Pons (tissue), 1 donor: ENCODE measurements at places on chromosomes 12 and 14.
A peak's percentile ranks its signal among the peaks of the same experiment; 100 is the strongest.

DNA sequence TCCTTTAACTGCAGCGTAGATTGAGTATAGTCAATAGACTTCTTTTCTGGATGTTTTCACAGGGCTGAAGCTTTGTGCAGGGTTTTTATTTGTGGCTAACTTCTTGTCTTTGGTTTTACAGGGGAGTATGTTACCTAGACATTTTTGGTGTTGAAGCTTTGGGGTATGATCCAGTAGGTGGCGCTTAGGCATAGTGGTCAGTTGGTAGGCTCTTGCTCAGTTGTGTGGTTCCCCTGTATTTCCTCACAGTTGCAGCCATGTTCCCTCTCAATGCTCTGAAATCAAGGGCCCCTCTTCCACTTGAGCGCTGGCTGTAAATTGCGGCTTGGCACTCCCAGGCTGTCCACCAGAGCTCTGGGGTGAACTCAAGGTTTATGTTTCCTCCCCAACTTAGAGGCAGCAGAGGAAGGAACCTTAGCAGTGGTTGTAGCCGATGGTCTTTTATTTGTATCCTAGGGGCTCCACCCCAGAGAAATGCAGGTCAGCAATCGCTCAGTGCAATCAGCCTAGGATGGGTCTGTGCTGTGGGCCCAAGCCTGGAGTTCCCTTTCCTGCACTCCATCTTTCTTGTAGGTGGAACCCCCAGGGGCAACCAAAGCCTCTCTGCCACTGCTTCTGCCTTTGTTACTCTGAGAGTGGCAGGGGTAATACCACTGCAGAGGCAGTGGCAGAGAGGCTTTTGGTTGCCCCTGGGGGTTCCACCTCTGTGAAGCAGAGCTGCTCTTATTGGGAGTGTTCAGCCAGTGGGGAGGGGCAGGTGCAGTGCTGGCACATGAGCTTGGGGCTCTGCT, 55.1 kb downstream of the CMAS start:
- DNase-seq: peak; percentile 41

DNA sequence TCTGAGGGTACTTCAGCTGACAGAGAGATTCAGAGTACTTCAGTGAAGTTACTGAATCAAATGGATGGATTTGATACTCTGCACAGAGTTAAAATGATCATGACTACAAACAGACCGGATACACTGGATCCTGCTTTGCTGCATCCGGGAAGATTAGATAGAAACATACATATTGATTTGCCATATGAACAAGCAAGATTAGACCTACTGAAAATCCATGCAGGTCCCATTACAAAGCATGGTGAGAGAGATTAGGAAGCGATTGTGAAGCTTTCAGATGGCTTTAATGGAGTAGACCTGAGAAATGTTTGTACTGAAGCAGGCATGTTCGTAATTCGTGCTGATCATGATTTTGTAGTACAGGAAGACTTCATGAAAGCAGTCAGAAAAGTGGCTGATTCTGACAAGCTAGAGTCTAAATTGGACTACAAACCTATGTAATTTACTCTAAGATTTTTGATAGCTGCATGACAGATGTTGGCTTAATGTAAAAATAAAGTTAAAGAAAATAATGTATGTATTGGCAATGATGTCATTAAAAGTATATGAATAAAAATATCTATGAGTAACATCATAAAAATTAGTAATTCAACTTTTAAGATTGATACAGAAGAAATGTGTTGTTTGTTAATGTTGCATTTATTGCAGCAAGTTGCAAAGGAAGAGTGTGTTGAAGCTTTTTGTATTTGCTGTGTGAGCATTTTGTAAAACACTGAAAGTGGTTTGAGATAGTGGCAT, 136.1 kb upstream of the RAP1B start:
- DNase-seq: no peak

- peak; percentile 50 for DNase-seq
Measured at GRCh38 chr12:26091822-26092221, 33.0 kb downstream of the BHLHE41 start.

DNA sequence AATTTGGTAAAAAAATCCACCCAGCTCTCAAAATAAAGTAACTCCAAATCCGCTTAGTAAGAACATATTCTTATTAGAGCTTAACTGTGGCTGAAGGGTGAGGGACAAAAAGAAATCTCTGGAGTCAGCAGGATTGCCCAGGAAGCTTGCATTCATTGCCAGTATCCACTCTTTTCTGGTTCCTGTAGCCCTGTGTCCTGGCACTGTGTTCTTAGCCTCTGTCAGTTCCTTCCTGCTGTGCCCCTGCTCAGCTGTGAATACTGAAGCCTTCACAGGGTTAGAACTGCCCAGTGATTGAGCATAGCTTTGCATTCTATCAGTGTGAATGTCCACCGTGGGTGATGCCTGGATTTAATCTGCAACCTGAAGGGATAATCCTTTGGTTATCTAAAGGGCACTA, 266.9 kb upstream of the PELI2 start:
- no peak for DNase-seq

DNA sequence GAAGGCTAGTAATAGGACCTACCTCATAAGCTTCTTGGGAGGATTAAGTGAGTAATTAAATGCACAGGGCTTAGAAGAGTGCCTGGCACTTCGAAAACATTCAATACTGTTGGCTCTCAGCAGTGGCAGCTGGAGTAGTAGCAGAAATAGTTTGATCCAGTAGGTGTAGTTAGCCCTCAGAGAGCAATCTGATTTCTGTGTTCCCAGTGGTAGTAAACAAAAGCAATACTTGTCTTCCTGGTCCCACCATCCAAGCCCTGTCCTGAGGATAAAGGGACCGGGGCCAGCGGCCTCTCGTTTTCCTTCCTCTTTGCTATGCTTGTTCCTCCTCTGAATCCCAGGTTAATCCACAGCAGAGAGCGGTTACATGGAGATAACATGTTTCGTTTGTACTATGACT, 131.6 kb downstream of the SAMD4A start:
- no peak for DNase-seq

DNA sequence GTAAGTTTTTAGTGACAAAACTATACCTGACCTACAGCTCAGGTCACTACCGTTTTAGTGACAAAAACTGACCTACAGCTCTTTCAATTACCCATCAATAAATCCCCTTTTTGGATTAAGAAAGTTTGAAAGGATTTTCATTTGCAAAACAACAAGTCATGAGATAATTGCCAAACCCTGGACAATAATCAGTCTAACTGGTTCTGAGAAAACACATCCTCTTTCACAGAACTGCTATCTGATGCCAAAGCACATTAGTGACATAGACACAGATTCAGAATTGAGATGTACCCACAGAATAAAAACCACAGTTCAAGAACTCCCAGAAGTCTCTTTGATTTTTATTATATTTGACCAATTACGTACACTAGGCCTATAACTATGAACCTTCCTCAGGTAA, 126.0 kb upstream of the COCH start:
- DNase-seq: peak; percentile 53

DNA sequence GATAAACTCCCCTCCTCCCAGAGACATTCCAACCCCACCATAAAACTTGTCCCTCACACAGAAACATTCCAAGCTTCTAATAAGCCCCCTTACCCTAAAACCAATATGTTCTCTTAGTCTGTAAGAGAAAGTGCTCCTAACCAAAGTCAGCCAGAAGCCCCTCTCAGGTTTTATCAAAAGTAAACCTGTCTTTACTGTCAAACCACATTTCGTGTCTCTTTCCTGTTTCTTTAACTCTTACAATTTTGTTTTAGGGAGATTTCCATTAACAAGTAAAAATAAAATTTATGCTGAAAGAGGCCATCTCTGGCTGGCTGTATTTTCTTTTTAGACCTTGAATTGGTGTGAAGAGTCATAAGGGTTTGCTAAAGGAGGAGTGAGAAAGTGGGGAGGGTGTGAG, 29.8 kb upstream of the CAPRIN2 start:
- no peak for DNase-seq

DNA sequence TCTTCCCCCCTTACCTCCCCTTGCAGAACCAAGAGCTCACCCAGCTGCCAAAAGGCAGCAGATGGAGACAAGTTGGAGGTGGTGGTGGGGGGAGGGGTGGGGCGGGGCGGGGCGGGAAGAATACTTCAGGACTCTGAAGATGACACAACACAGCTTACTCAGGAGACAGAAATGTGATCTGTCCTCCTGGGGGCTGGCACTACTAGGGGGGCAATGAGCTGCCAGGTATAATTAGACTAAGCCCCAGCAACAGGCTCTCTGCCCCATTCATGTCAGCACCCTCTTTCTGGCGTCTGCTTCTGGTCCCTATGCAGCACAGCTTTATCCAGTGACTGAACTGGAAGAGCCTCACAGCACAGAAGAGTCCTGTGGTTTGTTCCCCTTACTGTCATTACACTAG, 407.0 kb downstream of the MED13L start:
- DNase-seq: no peak

- DNase-seq: no peak
Measured at GRCh38 chr12:96140174-96140573, 54.0 kb upstream of the ELK3 start.

GRCh38 chr12:92739113-92739512, 36.3 kb downstream of the PLEKHG7 start:
- no peak for DNase-seq

DNA sequence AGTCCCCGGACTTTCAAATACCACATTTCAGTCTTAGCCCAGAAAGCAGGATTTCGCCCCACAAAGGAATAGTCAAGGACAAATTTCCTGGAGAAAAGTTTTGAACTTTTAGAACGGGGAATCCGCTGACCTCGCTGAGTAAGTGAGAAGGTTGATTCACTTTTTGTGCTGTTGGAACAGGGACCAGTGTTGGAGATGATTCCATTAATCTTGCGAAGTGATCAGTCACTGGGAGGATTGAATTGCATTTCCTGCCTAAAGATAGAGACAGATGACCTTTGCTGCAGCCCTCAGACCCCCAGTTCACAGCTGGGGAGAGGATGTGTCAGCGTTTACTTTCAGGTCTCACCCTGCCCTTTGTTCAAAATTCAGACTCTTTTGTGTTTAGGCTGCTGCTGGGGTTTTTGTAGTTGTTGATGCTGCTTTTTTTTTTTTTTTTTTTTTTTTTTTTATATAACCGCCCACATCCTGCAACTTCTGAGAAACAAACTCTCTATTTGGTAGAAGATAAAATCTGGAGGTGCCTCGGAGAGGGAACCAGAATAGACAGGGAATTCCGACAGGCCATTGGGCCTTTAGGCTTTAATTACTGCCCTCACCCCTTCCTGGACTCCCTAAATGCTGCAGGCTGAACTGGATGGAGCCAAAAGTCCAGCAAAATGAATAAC, 9.8 kb upstream of the KDM2B start:
- no peak for DNase-seq

DNA sequence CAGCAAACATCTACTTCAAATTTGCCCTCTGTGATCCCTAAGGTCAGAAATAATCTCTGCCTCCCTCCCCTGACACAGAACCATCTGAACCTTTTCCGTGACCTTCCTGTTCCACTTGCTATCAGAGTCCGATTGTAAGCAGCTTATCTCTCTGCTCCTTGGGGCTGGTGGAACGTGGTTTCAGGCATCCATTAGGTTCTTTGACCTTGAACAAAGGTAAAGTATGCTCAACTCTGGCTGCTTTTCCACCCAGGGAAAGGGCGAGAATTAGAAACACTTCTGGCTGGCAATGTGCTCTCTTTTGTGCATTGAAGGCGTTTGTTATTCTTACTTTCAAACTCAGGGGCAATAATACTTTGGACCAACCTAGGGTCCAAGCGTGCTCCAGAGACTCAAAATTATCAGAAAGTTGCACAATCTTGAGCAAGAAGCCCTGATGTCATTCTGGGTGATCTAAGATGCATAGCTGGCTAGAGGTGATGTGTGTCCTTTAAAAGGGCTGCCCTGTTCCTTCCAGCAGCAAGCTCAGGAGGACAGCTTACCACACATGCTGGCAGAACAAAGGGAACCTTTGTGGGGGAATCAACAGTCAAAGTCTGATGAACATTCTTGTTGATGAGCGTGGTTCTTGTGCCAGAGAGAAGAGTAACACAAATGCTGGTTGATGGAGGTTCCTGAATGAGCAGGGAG, 29.8 kb downstream of the ADGRD1 start:
- DNase-seq: peak; percentile 82

- DNase-seq: no peak
Measured at GRCh38 chr12:4894019-4894418, 15.7 kb upstream of the KCNA1 start.

DNA sequence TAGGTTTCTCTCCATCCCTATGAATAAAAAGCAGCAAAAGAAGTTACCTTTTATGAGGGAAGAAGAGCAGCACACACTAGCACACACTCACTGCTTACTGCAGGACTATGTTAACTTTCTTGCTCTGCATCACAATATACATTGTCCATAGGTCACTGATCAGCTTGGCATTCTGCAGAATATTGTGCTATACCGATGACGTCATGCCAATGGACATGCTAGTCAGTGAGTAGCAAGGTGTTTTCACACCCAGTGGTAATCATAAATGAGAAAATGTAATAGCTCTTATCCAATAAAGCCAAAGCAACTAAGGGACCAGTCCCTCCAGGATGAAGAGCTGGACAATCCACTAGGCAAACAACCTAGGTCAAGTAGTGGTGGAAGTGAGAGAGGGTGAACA, 16.7 kb upstream of the ZDHHC17 start:
- DNase-seq: no peak

GRCh38 chr14:101915871-101916815, 48.2 kb upstream of the DYNC1H1 start:
- DNase-seq: no peak

- peak; percentile 69 for DNase-seq
Measured at GRCh38 chr12:10048526-10048925, 18.0 kb downstream of the CLEC9A start.

DNA sequence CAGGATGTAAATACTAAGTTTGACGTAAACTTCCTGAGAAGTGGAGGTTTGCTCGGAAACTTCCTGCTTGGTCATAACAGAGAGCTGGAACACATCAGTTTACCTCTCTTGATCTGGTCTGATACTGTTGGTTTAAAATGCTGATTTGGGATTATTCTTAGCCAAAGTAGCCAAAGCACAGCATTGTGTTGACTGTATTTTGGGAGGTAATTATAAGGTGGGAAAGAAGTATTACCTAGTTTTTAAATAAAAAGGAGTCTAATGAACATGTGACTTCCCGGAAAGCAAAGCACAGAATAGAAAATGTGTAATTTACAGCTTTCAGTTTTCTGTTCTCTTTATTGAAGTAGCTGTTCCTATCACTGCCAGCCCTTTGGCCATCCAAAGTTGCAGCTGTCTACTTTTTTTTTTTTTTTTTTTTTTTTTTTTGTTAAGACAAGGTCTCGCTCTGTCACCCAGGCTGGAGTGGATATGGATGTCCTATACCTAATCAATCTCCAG, 52.2 kb upstream of the SRP54 start:
- DNase-seq: no peak

GRCh38 chr14:58245562-58245961, 919 bp downstream of the PSMA3 start:
- no peak for DNase-seq

- DNase-seq: no peak
Measured at GRCh38 chr12:16605642-16606116, 283 bp downstream of the LMO3 start.

DNA sequence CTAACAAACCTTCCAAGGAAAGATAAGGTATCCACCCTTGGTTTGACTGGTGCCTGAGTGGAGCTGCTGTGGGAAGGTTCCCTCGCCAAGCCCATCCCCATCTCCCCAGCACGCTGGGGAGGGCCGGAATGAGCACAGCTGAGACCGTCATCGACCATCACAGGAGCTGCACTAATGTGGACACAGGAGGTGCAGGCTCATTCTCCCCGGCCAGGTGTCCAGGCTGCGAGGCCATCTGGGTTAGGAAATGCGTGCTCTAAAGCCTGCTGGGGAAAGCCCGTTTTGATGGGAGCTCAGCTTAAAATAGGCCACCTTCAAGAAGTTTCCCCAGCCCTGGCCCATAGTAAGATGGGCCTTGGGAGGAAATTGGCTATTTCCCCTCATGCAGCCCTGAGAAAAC, 35.2 kb upstream of the FOXN3 start:
- no peak for DNase-seq
